ENCODE measurements at places on chromosomes 11 and 22.

- no peak for DNase-seq
These were observed 7.5 kb downstream of the HSPA8 start for GRCh38 chr11:123054301-123055065.

GRCh38 chr22:16925407-16925966 lies 82.5 kb downstream of the GAB4 start:
- DNase-seq = no peak

- DNase-seq = peak; percentile 17
These were observed 931 bp downstream of the CADM1 start for GRCh38 chr11:115503083-115503885.

DNA sequence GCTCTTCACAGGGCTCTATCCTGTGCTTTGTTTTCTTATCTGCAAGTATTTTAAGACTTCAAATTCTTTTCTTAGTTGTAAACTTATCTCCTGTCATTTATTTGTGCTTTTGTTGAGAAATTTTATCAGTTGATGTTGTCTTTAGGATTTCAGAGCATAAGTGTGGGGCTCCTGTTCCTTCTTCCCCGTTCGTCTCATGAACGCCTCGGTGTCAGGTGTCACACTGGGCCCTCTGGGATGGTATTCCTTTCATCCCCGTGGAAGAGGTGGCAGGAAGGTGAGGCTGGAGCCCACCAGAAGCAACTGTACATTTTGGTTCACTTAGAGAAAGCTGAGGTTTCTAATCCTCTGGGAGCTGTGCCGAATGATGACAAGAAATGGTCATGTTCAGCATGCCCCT lies 17.9 kb downstream of the NADSYN1 start:
- DNase-seq = no peak

- no peak for DNase-seq
These were observed 13.8 kb downstream of the CARS1 start for GRCh38 chr11:3043315-3043871.

DNA sequence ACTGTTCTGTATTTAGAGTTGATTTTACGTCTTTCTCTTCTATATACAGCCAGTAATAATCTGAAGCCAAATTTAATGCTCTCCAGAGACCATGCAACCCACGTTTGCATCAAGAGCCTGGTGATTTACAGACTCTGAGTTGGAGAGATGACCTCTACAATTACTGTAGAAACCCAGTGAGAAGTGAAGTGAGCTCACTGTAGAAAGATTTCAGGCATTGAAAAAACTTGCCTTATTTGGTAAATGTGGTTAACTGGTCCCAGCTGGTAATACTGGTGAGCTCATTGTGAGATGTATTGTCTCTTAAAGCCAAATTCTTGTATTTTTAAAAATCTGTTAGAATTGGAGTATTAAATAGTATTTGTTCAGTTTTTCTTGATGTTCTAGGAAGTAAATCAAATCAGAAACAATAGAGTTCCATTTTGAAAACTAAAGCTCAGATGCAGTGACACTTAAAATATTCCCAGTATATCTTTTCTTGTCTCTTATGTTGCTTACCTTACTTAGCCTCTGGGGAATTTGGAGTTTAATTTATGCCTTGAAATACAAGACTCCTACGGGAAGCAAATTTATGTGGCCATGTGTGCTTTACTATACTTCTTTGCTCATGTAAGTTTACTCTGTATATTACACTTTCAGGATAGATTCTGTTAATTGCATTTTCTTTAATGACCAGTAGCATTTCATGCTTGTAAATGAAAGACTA lies 189.9 kb downstream of the ARHGAP42 start:
- no peak for DNase-seq

- DNase-seq = no peak
These were observed 48.0 kb downstream of the IGLL1 start for GRCh38 chr22:23531966-23532705.

GRCh38 chr11:134332189-134332631 lies 422 bp downstream of the GLB1L2 start:
- DNase-seq = no peak

- DNase-seq = no peak
These were observed 2.2 kb downstream of the PNPLA2 start for GRCh38 chr11:820655-821511.

- DNase-seq = peak; percentile 9
These were observed at the start of gene IFTAP for GRCh38 chr11:36594316-36594989. TSS of gene IFTAP (plus strand) at chr11:36594502. CDS start at chr11:36610104, 15,602 bp downstream.

GRCh38 chr11:29125606-29126005 lies 891.2 kb downstream of the KCNA4 start:
- no peak for DNase-seq

- DNase-seq = no peak
These were observed 82.6 kb downstream of the UBASH3B start for GRCh38 chr11:122737951-122738693.

DNA sequence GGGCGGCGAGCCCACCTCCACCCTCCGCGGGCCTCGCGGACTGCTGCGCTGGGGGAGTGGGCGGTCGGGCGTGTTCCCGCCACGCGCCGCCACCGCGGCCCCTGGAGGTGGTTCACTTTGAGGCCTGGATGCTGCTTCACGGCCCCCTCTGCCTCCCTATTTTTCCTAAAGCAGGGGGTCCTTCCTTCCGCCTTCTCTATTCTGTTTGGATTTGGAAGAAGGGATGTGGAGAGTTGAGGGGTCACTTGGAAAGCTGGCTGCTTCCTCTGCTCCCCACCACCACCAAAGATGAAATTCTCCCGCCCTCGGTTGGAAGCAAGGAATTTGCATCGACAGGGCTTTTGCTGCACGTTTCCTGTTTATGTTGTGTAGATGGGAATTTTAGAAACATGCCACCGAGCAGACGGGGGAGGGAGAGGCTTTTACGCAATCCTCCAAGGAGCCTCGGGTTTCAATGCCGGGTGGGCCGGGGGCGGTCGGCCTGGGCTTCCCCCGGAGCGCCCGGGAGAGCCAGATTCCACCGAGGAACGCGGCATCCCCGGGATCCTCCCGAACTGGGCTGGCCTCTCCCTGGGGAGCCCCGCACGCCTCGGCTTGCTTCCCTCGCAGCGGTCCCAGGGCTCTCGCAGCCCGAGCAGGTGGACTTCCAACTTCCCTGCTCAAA lies 403 bp upstream of the SBF2 start:
- DNase-seq = no peak

DNA sequence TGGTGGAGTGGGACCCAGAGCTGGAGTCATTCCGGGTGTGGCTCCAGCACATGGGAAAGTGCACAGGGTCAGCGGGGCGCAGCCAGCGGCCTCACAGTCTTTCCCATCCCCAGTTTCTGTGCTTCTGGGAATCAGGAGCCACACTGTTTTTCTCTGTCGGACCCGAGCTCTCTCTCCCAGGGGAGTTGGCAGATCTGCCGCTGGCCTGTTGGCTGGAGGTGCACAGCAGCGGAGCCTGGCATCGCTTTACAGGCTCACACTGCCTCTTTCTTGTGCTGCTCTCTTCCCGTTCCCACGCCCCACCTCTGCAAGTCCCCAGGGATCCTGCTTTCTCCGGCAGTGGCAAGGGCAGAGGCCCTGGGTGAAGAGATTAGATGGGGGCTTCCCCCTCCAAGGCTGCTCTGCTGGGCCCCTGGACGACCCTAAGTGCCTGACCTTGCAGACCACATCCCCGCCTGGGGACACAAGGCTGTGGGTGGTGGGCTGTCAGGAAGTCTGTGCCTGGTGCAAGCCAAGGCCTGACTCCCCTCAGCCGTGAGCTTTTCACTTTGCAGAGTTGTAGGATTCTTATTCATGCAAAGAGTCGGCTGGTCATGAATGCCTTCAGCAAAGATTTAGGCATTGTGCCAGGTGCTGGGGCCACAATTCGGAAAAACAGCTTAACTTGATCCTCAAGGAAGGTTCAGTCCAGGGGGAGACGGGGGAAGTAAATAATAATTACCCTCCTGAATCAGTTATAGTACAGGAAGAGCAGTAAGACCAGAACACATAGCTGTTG lies 116.3 kb downstream of the TIMP3 start:
- DNase-seq = no peak

DNA sequence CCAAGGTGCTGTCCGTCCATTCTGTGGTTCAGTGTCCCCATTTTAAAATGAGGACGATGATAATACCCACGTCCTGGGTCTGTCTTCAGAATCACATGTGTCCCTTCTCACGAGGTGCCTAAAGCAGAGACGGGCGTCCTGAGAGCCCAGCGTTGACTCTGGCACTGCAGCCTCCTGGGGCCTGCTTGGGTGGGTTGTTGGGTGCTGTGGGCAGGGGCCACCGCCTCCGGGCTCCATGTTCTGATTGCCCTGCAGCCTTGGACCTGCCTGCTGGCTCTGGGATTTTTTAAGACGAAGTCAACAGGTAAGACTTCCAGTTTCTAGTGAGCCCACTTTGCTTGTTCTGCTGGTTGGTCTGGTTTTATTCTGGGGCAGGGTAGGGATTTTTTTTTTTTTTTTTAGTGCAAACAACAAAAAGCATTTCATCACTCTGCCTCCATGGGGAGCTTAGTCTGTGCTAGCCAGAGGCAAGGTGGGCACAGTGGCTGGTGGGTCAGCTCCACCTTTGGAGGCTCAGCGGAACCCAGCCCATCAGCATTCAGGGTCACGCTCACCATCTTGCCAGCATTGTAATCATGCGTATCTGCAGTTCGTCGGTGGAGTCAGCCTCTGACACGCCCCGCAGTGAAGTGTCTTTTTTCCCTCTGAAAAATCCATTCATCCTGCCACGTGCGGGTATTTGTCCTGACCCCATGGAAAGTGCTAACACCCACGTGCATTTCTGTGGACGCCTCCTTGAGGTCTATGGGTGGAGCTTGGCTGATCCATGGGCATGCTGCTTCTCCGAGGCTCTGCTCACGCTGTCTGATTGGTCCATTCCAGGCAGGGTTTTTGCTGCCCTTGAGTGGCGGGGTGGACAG lies 28.3 kb downstream of the NADSYN1 start:
- DNase-seq = no peak

DNA sequence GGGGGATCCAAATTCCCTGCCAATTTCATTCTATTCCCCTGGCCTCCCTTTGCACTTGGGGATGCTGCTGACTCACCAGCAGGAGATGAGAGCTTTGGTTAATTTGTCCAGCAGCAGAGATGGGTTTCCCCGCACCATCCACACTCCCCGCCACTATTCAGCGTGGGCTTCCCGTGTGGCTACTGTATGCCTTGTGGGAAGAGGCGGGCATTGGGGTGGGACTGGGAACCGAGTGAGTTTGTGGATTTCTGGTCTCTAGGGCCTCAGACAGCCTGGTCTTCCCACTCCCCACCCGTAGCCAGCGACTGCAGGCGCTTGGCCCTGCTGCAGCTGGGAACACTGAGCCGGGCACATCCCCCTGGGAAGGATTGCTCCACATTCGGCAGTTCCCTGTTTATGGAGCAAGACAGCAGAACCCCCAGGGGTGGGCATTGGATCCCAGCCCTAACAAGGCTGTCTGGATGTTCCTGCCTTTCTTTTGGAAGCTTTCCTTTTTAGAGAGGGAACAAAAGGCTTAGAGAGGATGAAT lies 23.4 kb downstream of the KIAA1671 start:
- DNase-seq = no peak

DNA sequence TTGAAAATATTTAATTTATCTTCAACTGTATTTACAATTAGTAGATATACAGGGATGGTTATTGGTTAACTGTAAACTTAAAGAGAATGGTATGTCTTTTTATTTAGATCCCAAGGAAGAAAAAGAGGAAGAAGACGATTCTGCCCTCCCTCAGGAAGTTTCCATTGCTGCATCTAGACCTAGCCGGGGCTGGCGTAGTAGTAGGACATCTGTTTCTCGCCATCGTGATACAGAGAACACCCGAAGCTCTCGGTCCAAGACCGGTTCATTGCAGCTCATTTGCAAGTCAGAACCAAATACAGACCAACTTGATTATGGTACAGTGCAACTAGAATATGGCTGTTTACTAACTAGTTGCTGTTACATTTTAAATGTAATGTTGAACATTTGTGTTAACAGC lies 12.7 kb upstream of the CNTF start:
- DNase-seq = no peak

DNA sequence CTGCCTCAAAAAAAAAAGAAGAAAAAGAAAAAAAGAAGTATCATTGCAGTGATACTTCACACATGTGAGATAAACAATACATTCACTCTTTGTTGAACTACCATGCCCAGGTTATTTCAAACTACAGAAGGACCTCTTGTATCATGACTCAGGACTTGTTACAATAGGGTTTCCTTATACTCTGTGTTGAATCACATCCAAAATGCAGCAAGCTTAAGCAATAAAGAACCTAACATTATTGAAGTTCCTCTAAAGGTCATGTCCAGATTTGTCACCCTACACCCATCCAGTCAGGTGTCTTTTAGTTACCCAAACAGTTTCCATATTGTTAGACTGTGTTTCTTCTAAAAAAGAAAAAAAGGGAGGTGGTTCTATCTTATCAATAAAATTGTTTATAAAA lies 26.9 kb upstream of the ALKBH3 start:
- DNase-seq = no peak

Data from T-helper 2 cell treated with Interferon-gamma antibody and Interleukin-4, amounts not matched to agents 5 μg/mL and 100 μg/mL, for 36 hours (primary cell).